ENCODE measurements at places on chromosomes 5 and 9. TPM values are rescaled to one million over a fixed set of nuclear protein-coding genes. Genes with fewer than 3 reads are reported as not detected.

DNA sequence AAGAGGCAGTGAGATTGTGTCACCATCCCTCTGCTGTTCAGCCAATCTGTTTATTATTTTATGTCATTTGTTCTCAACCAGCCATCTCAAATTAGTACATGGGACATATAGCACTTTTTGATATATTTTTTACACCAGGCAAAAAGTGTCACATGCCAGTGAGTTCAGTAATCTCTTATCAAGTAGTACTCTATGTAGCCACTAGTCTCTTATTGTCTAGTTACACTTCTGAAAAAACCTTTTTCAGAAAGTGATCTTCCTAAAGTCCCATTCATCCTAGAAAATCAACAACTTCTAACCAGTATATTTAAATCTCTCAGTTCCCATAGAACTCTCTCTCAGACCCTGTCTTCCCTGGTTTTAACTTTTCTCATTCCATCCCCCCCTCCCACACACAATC, 321.6 kb downstream of the FBXL17 start:
- DNase-seq: no peak

- DNase-seq: no peak
These were observed 80.8 kb downstream of the OXCT1 start for GRCh38 chr5:41789434-41789833.

- no peak for DNase-seq
These were observed 33.7 kb downstream of the ABITRAM start for GRCh38 chr9:108967916-108968315.

DNA sequence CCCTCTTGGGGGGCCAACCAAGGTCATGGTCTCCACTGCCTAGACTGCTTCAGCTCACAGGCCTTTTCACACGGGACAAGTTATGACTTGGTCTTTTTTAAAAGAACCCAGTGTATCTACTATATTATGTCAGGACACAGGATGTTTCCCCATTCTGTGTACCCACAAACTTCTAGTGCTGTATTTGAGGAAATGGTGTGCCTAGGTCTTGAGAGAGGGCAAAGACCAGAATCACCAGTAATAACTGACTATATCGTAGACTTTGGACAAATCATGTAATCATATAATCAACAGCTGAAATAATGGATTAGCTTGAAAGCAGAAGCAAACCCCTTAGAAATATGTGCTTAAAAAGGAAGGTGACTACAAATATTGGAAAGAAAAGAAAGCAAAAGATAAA, 133.3 kb downstream of the ARL15 start:
- no peak for DNase-seq

DNA sequence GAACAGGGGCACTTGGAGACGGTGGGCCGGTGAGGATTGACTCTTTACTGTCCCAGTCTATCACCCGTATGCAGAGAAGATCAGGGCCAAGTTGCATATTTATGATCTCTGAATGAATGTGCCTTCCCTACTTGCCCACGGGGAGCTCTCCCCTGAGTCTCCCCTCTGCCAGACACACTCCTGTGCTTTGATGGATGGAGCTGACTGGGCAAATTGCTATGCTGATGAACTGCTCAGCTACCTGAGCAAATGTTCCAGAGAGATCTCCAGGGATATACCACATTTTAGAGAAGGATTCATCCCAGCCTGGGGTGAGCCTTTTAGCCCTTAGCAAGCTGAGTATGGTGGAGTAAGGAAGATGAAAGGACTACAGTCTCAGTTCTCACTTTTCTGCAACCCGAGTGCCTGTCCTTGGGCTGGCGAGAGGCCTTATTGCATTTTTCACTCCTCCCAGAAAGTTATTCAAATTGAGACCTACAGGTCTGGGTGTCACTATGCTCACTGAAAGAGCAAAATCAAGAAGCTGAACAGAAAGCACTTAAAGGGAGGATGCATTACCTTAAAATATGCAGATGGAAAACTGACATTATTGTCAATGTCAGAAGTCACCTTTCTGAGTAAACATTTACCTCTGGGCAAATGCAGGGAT, 526.7 kb upstream of the WWC1 start:
- no peak for DNase-seq

DNA sequence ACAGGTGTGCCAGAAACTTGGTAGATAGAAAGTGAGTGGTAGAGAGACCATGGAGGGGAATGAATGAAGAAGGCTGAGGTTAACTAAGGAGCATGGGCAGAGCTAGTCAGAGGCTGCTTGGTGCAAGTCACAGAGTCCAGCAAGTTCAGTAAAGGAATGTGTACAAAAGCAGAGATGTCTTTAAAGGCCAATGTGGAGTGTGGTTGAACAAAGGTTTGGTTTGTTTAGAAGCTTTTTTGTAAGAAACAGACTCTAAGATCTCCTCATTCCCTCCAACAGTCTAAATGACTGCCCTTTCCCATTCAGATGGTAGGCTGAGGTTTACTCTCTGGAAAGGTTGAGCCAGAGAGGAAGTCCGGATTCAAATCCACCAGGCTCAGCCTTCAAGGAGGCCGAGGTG, 84.2 kb downstream of the TNC start:
- no peak for DNase-seq

DNA sequence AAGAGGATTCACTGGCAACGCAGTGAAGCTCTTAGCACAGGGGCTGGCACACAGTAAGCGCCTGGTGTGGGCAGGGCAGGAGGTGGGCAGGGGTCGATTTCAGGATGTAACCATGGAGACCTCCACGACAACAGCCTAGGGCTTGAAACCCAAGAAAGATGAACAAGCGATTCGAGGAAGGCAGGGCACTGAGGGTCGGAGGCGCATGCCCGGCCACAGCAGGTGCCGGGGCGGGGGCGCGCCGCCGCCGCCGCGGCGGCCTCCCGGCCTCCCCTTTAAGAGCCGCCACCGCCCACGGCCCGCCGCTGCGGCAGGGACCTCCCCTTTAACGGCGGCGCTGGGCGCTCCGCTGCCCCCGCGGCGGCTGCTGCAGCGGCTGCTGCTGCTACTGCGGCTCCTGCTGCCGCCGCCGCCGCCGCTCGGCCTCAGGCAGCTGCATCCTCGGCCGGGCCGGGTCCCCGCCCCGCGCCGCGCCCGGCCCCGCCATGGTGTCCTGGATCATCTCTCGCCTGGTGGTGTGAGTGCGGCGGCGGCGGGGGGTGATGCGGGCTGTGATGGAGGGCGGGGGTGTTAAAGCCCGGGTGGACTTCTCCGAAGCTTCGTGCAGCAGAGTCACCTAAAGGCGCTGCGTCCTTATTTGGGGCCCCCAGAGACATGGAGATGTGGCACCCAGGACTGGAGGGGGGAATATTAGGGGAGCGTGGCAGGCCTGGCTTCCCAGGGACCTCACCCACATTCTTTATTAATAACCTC, at the start of gene REEP2:
Gene REEP2, plus strand, starts transcription at position 334 of the 753 bp plus-strand sequence. Its CDS starts 152 bp downstream, at position 486.
- peak; percentile 82 for DNase-seq

- DNase-seq: no peak
These were observed 11.1 kb upstream of the NADK2 start for GRCh38 chr5:36252722-36253365.

DNA sequence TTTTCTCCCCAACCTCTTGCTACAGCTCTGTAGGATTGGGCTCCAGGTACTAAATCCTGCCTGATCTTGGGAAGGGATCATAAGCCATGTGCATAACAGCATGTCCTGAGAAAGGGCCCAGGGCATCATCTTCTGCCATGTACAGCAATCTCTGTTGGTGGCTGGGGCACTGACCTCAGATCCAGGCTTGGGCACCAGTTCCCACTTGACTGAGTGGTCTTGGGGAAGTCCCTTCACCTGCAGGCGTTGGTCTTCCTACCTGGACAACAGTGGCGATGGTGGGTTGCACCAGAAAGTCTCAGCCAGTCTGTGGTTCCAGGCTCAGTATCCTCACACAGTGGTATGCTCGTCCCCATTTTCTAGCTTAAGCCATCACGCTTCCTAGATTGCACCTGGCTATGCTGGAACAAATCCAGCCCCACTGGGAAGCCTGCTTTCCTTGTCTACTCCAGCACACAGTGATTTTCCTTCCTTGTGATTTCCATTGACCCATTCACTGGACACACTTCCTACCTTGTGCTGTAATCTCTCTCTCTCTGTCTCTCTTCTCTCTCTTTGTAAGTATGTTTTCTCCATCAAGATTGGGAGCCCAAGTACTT, 121.7 kb upstream of the PITX1 start:
- no peak for DNase-seq

- DNase-seq: no peak
These were observed 24.3 kb downstream of the DUSP1 start for GRCh38 chr5:172746725-172747124.

- no peak for DNase-seq
These were observed at the start of gene PAEP for GRCh38 chr9:135561391-135562234. PAEP (plus strand) TSS chr9:135561756.

GRCh38 chr5:53253421-53253871, 143.9 kb upstream of the MOCS2 start:
- no peak for DNase-seq

DNA sequence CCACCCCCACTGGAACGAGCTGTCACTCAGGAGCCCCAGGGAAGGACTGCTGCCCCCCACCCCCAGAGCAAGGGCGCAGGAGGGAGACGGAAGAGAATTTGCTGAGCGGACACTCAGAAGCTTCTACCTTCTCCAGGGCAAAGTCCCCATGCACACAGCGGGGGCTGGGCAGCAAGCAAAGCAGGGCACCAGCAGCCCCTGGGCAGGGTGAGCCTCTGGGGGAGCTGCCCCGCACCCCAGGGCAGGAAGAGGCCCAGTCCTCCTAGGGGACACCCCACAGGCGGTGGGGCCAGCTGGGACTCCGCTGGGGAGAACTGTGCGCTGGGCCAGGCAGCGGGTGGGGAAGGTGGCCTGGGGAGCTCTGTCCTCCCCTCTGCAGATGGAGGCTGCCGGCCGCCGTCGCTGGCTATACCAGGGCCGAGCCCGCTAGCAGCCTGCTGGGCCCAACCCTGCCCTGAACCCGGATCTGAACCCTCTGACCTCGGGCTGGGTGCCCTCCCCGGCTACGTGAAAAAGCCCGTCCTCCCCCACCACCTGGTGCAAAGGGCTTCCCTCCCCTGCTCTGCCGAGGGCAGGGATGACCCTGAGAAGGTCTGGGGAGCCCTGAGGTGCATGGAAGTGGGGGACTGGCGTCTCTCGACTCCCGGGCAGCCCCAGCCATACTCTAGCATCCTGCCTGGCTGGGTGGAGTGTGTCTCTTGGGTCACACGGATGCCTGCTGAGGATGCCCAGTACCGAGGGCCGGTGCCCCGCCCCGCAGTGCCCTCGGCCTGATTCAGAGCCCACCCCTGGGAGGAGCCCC, 597 bp upstream of the SLC34A3 start:
- no peak for DNase-seq

DNA sequence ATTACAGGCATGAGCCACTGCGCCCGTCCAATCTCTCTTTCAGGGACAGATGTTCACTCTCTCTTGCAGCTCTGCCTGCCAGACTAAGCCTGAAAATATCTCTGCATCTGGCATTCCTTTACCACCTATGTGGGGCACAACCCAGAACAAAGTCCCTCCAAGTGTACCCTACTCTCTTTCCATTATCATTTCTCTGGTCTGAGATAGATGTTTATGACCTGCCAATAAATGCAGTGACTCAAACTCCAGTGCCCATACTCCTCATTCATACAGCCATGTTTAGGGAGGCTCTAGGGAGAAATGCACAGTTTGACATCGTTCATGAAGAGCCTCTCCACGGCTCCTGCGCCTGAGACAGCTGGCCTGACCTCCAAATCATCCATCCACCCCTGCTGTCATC, at the start of gene BTNL3:
Gene BTNL3, plus strand, starts transcription at position 255 of the 400 bp plus-strand sequence. CDS start 183 bp downstream, outside the sequence.
- no peak for DNase-seq

DNA sequence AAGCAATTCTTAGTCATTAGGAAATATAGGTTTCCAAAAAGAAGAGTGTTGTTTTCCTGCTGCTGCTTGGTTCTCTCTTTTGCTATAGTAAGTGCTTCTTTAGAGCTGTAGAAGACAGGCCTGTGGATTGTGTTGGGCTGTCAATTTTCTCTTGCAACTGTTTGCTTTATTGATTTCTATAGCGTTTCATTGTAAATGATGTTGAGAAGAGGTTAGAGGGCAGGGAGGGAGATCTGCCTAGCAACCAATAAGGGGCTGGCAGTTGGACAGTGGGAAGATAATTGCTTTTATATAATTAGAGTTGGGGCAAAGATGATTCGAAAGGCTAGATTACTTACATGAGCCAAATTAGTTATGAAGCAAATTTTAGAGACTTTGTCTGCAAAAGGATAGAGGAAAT, 11.1 kb downstream of the UNC13B start:
- DNase-seq: no peak

The C9 gene
- total RNA-seq: not detected

The IRX4 gene
- not detected for total RNA-seq

The TMEM232 gene
- total RNA-seq: 3.1 TPM

The WNK2 gene
- total RNA-seq: 1.1 TPM

The TMEM215 gene
- not detected for total RNA-seq

The SLC6A3 gene
- total RNA-seq: not detected

The DOK3 gene
- total RNA-seq: 4.0 TPM

The C5orf52 gene
- total RNA-seq: not detected

The SOX30 gene
- 2.0 TPM for total RNA-seq

The NUP155 gene
- total RNA-seq: 48.9 TPM

The WDR31 gene
- total RNA-seq: 3.8 TPM

The UHRF2 gene
- 87.2 TPM for total RNA-seq

The ZFR gene
- total RNA-seq: 85.8 TPM

The GEMIN5 gene
- total RNA-seq: 14.4 TPM

The FGD3 gene
- total RNA-seq: 72.9 TPM

Data from activated T-cell treated with anti-CD3 and anti-CD28 coated beads, Interleukin-2, amount 50 U/mL, for 72 hours (primary cell).